Stimulated activated CD8-positive, alpha-beta memory T cell treated with anti-CD3 and anti-CD28 coated beads, Interleukin-15, amount 100 ng/mL, for 1 hour (primary cell): ENCODE measurements at places on chromosomes 6 and 20.

- DNase-seq = no peak
Measured at GRCh38 chr20:31355981-31356380, 12.4 kb upstream of the DEFB118 start.

DNA sequence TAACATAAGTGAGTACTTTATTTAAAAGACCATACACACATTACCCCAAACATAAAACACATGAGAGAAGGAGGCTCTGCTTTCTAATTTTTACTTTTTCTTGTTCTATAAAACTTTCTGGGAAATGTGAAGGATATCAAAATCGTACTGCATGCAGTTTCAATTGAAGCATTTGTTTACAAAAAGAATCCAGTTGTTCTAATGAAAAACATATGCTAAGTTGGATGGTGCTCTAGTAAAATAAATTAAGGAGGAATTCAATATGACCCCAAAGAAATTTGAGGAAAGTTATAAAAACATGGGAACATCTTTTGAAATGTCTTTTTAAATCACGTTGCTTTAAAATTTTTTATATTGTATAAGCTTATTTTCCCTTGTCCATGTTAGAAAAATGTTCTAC is 37.6 kb downstream of the OR2B6 start:
- no peak for DNase-seq

DNA sequence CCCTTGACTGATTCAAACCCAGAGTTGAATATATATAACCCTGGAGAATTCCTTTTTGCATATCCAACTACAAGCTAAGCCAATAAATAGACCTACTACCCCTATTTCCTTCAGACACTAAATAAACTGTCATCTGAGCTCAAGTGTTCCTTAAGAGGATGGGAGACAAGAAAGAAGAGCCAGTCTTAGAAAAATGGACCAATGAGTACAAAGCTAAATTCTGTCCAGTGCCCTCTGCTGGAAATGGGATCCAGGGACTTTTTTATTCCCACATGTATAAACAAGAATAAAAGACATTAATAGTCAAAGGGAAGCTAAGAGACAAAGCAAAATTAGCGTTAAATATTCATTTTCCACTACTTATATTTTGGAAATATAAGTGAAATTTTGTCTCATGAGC is 4.8 kb downstream of the PPP1R10 start:
- DNase-seq = no peak

DNA sequence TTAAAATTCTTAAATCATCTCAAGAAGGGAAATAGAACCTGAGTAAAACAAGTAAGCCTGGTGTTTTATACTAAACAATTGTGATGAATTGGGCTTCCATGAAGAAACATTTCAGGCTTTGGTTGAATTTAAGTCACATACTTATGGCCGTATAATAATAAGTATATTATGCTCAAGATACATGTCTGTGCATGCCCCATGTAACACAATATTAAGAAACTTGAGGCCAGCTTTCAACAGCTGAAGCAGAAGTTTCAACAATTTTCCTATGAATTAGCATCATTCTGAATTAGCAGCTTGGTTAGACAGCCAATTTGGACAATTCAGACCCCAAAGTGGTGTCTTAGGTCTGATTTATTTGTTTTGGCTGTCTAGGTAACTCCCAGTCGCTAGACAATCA is 243.7 kb downstream of the MYLK4 start:
- DNase-seq = no peak

GRCh38 chr20:16664020-16664419 is 65.8 kb upstream of the SNRPB2 start:
- DNase-seq = no peak

GRCh38 chr6:123233336-123233735 is 237.3 kb downstream of the CLVS2 start:
- DNase-seq = no peak

DNA sequence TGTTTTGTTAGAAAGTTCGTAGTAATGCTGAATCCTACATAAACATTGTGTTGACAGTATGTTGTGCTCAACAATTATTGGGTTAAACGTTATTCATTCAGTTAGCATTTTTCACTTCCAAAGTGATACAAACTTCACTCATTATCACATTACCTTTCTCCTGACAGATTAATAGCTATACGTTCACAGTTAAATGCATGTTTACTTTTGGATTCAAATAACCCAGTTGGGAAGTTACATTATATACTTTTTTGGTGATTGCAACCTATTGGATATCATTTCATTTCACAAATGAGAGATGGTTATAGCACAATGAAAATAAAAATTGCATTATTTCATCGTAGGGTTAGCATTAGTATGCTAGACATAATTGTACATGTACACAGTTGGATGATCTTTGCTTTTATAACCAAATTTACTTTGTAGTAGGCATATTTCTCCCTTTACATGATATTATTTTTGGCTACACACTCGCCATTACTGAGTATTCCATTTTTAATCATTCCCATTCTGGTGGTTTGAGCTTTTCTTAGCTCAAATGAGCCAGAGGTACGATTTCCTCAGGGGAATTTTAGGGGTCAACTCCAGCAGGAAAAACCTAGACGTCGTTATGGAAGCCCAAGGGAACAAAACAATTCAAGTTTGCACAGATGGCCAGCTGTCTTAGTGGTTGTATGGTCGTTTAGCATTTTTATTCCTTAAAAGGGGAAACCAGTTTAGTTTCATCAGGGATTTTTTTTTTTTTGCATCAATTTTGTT is 2.1 kb upstream of the HIVEP1 start:
- DNase-seq = no peak

GRCh38 chr6:130190701-130191690 is 31.8 kb downstream of the SAMD3 start:
- no peak for DNase-seq

DNA sequence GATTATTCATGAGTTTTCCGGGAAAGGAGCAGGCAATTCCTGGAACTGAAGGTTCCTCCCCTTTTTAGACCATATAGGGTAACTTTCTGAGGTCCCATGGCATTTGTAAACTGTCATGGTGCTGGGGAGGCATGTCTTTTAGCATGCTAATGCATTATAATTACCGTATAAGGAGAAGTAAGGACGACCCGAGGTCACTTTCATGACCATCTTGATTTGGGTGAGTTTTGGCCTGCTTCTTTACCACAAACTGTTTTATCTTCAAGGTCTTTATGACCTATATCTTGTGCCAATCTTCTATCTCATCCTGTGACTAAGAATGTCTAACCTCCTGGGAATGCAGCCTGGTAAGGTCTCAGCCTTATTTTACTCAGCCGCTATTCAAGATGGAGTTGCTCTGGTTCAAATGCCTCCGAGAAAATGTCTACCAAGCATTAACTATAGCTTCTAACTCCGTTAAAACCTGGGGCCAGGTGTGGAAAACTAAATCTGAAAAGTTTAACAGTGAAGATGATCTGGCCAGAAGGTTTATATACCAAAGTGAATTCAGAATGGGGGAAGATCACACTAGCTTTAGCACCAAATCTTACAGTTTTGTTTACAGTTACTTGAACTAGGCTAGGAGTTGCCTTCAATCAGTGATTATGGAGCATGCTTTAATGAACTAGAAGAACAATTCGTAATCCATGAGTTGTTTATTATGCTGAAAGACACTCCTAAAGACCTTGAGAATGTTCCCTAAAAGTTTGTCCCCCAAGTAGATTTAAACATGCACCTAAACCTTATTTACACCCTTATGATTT is 80.0 kb upstream of the TOP1 start:
- DNase-seq = no peak

GRCh38 chr6:21164768-21165326 is 428.7 kb upstream of the SOX4 start:
- no peak for DNase-seq

DNA sequence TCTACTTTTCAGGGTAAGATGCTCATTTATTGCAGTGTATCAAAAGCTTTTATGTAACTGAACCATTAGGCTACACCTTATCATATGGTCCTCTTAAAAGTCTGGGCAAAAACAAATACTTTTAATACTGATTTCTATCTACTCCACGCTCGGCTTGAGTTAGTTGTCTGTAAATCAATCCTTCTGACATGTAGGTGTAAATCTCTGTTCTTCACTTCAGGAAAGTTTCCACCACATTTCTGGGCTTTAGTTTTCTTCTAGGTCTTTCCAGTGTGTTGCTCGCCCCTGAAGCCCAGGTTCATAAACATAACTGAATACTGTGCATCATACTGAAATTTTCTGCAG is 89.2 kb upstream of the RNF217 start:
- no peak for DNase-seq

GRCh38 chr6:43608310-43608763 is 20.7 kb downstream of the GTPBP2 start:
- peak; percentile 47 for DNase-seq

- DNase-seq = no peak
Measured at GRCh38 chr20:10113746-10114145, 79.0 kb downstream of the ANKEF1 start.

- DNase-seq = no peak
Measured at GRCh38 chr6:315921-316752, 23.9 kb downstream of the DUSP22 start.

GRCh38 chr6:158926414-158926813 is 73.6 kb downstream of the RSPH3 start:
- no peak for DNase-seq

- DNase-seq = no peak
Measured at GRCh38 chr6:16651871-16652270, 109.4 kb downstream of the ATXN1 start.

GRCh38 chr6:126873351-126873750 is 245.1 kb upstream of the RSPO3 start:
- no peak for DNase-seq

GRCh38 chr20:4160761-4161305 is 145.5 kb upstream of the RNF24 start:
- no peak for DNase-seq

DNA sequence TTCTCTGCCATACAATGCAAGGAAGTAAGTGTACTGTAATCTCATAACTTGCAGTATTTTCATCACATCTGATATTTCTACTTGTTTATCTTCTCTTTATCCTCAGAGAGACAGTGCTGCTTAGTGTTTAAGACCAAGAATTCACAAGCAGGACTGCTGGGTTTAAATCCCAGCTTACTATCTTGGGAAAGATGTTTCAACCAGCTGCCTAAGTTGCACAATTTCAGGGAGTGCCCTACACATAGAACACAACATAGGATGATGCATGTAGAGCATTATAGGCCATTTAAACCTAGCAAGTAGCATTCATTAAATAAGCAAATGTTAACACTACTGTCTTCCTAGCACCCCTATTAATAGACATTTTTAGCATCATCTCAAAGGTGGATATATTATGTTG is 205.2 kb upstream of the CEP162 start:
- DNase-seq = no peak

DNA sequence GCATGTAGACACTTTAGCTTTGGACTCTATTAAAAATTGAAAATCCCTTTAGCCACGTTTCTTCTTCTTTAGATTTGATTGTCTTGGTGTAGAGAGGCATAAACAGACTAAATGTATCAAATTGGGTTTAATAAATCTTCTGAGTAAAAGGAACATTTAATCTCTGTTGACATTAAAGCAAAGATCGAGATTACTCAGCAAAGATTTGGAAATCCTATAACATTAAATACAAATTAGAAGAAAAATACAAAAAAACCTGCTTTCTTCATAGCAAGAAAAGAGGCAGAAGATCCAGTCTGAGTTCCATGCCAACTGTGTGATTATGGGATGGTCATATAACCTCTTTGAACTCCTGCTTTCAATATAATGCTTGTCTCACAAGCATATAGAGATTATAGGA is 172.3 kb downstream of the GJA1 start:
- DNase-seq = no peak

DNA sequence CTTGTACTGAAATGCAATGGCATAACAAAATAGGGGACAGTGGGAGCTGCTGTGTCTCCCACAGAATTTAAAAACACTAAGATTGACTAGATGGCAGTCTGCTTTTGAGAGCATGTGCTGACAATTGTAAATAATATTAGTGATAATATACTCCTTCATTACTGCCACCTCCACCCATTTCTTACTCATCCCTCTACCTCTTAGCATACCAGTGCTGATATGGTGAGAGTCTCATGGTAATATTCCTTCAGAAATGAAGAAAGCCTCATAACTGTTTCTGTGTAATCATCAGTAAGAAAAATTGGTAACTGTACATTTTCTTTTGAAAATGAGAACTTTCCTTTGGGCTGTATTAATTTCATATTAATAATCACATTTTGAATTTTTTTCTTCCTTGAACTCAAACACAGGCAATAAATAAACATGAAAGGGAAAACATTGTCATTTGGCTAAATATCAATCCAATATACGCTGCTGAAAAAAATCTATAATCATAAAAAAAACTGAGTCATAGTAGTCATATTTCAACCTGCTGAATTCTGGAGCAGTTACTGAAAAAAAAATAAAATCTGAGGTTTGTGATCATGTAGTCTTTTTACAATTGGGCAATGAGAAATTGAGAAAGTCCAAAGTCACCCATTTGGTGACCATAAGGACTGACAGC is 34.6 kb downstream of the FAM83B start:
- DNase-seq = no peak

DNA sequence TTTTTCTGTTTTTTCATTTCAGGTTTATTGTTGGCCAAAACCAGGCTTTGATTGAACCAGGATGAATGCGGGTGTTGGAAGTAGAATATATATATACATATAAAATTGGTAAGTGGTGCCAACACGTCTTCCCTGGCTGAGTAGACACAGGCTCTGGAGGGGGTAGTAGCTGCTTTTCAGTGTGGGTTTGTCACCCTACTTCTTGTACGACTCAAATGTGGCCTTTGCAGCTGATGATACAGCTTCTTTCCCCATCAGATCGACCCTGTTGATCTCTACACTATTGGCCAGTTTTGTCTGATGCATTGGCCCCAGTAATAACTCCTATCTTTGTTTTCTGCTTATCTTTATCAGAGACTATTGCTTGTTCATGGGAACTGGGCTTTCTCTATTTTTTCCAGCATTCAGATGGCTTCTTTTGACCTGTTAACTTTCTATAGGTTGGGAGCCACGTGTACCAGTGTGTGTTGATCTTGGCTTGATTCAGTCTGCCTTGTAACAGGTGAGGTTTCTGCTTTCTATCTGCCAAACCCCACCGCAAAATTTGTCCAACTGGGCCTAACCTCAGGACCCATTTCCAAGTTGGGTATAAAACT is 2.7 kb upstream of the ZNFX1 start:
- no peak for DNase-seq

DNA sequence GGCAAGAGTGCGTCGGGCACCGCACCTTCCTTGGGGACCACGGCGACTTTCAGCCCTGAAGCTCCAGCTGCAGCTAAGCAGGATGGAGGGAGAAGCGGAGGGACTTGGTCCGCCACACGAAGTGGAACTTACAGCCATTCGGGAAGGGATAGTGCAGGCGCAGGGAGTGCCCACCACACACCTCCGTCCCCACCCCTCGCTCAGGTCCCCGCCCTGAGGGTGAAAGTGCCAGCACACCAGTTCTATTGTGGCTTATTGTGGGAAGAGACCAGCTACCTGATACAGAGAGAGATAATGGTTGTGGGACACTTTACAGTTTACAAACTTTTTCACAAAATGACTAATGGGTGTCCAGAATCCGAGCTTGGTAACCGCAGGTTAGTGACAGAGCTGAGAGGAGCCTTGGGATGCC is 76.1 kb downstream of the IRF4 start:
- DNase-seq = no peak
